HT-29 (cell line): ENCODE measurements at places on chromosomes 11 and 22. TPM values are rescaled to one million over a fixed set of nuclear protein-coding genes. Genes with fewer than 3 reads are reported as not detected.
A peak's percentile ranks its signal among the peaks of the same experiment; 100 is the strongest.

- no peak for DNase-seq
These were observed 5.3 kb downstream of the BIRC3 start for GRCh38 chr11:102322560-102322959.

DNA sequence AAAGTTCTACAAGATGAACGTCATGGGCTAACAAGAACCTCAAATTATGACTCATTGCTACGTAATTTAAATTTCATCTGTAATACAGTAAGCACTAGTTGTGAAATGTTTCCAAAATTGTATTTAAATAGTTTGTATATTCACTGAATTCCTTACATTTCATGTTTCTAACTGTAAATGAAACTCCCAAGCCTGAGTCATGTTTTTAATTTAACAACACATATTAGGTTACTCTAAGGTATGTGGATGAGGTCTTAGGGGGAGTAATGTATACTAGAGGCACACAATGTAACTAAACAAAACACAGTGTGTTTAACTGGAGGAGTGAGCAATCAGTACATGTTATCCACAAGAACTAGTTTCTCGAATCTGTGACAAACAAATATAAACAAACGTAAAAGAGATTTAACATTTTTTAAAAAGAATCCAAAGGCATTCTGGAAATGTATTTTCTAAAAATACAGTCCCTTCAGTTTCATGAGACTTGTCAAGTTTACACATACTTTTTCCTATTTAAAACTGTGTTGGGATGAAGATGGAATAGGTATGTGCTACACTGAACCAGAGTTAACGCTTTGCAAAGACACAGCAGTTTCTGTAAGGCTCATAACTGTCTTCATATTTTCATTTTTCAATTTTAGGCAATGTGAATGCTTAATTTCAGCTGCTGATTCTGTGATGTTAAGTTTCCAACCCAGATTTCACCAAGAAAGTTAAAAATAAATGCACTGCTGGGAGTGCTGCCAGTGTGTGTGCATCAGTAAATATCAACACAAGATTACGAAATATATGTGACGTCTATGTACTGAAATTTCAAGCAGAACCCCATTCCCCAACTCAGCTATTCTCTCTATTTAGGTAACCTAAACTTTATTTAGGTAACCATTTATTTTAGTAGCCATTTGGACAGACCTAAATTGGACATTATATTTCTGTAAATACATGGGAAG is 52.6 kb downstream of the PITPNB start:
- DNase-seq, result no peak

DNA sequence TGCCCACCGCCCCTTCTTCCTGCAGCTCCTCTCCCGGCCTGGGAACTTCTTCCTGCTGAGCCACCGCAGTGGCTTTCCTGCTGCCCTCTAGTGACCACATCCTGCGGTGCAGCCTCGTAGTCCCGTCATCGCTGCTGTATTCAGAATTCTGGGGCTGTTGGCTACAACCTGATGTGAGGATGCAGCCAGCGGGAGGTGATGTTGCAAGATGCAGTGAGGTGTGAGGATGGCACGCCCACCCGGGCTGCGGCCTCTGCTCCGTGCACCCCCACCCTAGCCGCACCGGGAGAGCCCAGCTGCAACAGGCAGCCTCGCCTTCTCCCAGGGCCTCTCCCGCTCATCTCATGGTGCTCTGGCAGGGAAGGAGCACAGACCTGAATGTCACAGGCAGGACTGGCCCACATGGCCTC is 10.1 kb downstream of the CHST1 start:
- DNase-seq, result peak; percentile 84

Gene CDHR5
- 11.9 and 12.1 TPM in 2 replicates for total RNA-seq

Gene OR52H1
- not detected in 2 replicates for total RNA-seq

Gene RHOG
- 53.4 and 58.9 TPM in 2 replicates for total RNA-seq

DNA sequence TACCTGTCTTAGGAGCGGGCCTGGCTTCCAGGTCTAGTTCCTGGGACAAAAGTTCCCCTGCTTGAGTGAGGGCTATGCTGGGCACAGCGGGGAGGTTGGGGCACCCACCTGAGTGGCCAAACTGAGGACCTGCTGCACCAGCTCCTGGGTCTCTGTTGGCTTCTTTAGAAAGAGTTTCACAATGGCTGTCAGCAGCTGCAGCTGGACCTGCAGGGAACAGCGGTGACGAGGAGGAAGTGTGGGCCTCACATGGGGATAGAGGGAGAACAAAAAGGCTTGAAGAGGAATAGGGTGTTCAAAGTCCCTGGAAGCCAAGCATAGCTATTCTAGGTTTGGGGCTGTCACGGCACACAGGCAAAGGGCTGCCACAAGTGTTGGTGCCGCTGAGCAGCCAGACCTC is 26.7 kb upstream of the RASL10A start:
- no peak for DNase-seq

Gene FGF3
- 0.41 TPM in 1 of 2 replicates, not detected in the other for total RNA-seq

DNA sequence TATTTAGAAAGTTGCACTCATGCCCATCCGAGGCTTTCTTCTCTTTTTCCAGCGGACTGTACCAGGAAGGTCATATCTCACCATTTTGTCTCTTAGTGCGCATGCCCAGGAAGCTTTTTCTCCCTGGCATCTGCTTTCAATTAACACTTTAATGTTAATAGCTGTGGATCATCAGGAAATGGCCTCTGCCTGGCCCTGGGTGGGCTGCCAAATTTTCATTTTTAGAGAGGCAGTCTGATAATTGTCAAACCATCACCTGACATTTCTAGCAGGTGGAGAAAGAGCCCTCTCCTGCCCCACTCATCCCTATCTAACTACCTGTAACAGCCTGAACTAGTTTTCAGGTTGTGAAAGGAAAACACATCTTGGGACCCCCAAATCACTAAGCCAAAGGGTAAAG is 257.4 kb upstream of the LRRC4C start:
- DNase-seq, result no peak

DNA sequence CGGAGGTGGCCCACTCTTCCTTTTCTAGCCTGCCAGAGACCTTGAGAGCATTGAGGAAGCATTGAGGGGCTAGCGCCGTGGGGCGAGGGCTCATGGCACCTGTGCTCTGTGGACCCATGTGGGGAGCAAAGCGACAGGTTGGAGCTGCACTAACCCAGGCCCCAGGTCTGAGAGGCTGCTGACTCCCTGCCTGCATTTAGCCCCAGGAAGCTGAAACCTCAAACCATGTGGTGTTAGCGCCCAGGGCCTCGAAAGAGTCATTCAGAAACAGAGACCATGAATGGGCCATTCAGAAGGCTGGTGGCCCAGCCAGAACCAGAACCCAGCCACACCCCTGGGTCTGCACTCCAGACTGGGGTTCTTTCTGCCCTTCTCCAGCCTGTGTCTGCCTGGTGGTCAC is 88.6 kb downstream of the BCR start:
- no peak for DNase-seq

GRCh38 chr11:112836256-112836602 is 125.0 kb upstream of the NCAM1 start:
- no peak for DNase-seq

Gene MRGPRX4
- total RNA-seq, result not detected in 2 replicates

DNA sequence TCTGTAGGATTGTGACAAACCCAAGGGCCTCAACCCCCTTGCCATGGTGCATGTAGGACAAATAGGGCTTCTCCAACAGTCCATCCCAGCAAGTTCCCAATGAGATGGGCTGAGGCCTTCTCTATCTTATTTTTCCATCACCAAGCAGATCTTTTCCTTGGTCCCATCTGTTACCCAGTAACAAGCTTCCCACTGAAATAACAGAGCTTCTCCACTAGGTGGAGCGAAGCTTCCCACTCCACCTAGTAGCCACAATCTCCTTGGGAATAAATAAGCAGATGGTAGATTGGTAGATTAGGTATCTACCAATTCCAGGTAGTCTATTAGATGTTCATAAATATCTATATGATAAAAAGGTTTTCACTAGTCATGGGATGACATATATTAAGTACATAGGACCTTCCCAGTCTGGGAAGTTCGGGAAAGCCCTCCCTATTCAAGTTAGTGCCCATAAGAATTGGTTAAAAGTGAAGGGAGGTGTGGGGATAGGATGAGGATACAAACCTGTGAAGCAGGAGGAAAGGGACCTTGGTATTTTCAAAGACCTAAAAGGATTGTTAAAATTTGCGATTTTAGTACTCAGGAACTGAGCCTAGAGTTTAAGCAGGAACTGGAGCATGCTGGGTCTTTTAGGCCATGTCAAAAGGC is 5.9 kb upstream of the OR52L1 start:
- DNase-seq, result peak; percentile 69

GRCh38 chr11:63908631-63909401 is 8.1 kb downstream of the RCOR2 start:
- no peak for DNase-seq

Gene FGF4
- not detected in 2 replicates for total RNA-seq

DNA sequence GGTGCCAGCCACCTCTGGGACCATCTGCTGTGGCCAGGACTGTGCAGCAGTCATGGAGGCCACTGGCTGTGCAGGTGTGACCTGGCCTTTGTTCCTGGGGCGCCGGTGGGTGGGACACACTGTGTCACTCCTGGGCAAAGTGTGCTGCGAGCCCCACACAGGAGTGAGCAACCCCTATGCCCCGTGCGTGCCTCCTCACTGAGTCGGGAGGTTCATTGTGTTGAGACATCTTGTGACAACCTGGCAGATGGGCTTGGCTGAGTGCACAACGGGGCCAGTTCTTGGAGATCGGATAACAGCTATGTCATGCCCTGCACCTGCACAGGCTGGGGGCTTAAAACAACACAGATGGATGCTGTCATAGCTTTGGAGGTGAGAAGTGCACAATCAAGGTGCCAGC is 13.5 kb downstream of the ANO1 start:
- no peak for DNase-seq

Gene EIF4G2
- 514 and 533 TPM in 2 replicates for total RNA-seq
